ENCODE measurements at places on chromosomes 2 and 18.

GRCh38 chr2:146730882-146731281 is 1113.9 kb upstream of the ACVR2A start:
- DNase-seq, result no peak

DNA sequence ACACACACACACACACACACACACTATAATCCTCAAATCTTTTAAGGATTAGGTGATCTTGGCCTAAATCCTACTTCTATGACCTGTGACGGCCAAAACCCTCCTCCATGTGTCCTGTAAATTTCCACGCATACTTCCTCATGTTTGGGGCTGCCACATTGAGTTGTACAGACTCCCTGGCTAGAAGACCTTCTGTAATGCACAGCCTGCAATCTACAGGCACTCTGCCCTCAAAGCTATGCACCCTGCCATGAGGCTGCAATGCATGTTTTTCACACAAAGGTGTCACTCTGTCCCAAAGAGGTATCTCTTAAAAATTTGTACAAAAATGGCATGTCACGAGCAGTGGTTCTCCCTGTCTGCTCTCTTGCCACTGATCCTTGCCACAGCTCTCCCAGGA is 26.4 kb upstream of the B4GALT6 start:
- no peak for DNase-seq

DNA sequence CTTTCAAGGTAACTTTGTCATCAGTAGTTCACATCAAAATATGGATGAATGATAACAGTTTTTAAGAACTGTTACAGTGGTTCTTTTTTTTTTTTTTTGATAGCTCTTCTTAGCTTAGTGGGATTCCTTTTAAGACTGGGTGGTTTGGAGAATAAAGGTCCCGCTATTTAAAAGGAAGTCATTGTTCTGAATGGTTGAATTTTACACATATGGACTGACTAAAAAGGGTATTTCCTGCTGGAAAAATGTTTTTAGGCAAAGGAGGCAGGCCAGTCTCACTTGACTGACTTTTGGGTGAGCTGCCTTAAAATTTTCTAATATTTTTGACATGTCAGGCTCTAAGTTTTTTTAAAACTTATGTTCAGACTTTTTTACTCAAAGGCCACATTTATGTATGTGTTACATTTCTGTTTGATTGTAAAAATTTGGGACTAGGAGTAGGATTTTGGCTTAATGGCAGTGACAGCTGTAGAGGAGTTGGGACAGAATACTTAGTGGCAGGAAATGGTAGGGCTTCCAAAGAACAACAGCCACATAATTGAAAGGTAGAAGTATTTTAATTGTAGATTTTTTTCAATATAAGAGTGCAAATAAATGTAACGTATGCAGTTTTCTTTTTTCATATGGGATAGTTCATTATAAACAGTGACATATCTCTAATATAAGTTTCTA is 13.7 kb downstream of the VAPA start:
- no peak for DNase-seq

- no peak for DNase-seq
Observed at GRCh38 chr2:101267671-101268656, 15.3 kb downstream of the CNOT11 start.

- DNase-seq, result peak; percentile 48
Observed at GRCh38 chr2:26846334-26847306, 1.3 kb upstream of the DPYSL5 start.
